ENCODE measurements at places on chromosomes 6 and 20. TPM values are rescaled to one million over a fixed set of nuclear protein-coding genes. Genes with fewer than 3 reads are reported as not detected.
A peak's percentile ranks its signal among the peaks of the same experiment; 100 is the strongest.

- no peaks in the 10 kb centered on the region for H3K36me3 ChIP-seq
- no peak overlapping the region for H3K27ac ChIP-seq
- DNase-seq = no peak
- H3K4me3 ChIP-seq = no peak overlapping the region
- H3K27me3 ChIP-seq = no peaks in the 10 kb centered on the region
- H3K4me1 ChIP-seq = no peaks in the 10 kb centered on the region
These were observed 71.7 kb downstream of the RCAN2 start for GRCh38 chr6:46419576-46420002.

The MAFB gene
- total RNA-seq = 12.4 TPM

DNA sequence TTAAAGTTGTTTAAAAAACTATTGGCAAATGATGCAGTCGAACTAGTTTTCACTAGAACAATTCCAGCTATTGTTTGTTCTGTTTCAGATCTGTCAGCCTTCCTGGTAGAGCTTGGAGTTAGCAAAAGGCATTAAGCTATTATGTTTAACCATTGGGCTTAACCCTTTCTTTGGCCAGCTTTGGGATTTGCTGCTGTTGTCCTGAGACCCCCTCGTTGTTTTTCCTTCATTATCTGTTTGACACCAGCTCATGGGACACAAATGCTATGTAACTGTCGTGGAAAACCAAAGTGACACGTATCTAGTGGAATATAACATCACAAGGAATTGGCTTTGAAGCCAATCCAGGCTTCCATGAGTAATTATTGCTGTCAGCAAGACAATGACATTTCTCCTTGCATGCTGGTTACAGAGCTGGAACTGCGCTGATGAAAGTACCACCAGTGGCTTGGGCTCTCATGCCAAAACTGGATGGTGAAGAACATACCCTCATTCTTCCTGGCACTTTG lies 96.0 kb downstream of the EYA2 start:
- H3K27ac ChIP-seq = no peak overlapping the region
- no peaks in the 10 kb centered on the region for H3K36me3 ChIP-seq
- no peaks in the 10 kb centered on the region for H3K27me3 ChIP-seq
- H3K4me1 ChIP-seq = no peaks in the 10 kb centered on the region

The CALHM5 gene
- 0.47 TPM for total RNA-seq

The UTRN gene
- 80.5 TPM for total RNA-seq

The GABRR1 gene
- total RNA-seq = not detected

- H3K36me3 ChIP-seq = no peaks in the 10 kb centered on the region
- H3K27me3 ChIP-seq = no peaks in the 10 kb centered on the region
- no peak for DNase-seq
- H3K27ac ChIP-seq = no peak overlapping the region
These were observed 160.1 kb upstream of the CITED2 start for GRCh38 chr6:139534472-139535115.

DNA sequence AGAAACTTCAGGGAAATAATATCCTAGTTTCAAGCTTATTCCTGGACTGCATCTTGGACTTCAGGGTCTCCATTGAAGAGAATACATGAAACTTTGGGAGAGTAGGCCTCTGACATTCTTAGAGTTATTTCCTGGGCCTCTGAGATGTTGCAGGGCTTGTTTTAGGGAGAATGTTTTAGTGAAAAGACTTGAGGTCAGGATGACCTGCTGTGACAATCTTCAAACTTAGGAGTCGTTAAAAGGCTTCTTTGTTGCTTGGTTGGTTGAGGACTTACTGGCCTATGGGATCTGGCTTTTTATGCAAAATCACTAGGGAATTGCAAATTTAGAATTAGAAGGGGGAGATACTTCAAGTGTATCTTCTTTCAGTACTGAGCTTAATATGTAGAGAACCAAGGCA lies 613.2 kb upstream of the FLRT3 start:
- H3K36me3 ChIP-seq = no peaks in the 10 kb centered on the region
- DNase-seq = no peak
- no peaks in the 10 kb centered on the region for H3K27me3 ChIP-seq
- no peaks in the 10 kb centered on the region for H3K4me1 ChIP-seq
- H3K4me3 ChIP-seq = no peak overlapping the region
- H3K27ac ChIP-seq = no peak overlapping the region

DNA sequence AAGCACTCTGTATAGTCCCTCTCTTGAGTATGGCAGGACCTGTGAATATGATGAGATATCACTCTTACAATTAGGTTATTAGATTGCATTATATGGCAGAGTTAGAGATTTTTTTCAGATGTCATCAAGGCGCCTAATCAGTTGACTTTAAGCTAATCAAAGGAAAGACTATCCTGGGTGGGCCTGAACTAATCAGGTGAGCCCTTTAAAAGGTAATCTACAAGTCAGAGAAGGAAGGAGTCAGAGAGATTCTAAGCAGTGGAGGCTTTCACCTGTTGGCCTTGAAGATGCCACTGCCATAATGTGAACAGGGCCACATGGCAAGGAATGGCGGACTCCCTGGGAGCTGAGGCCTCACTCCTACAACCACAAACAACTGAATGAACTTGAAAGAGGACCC lies 151.5 kb downstream of the BFSP1 start:
- no peaks in the 10 kb centered on the region for H3K36me3 ChIP-seq
- no peaks in the 10 kb centered on the region for H3K27me3 ChIP-seq

DNA sequence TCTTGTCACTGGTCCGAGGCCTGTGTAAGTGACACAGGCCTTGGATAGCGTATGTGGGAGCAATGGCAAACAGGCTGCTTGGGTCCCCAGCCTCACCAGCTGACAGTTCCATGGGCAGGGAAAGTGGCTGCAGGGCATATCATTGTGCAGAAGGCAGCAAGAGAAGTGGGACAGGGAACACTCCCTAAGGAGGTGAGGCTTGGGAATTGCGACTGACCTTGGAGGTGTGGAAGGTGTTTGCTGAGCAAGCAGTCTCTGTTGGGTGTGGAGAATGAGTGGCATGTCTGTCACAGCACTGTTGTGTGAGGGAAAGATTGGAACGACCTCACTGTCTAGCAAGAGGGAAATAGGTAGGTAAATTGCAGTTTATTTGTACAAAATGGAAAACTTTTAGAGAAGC lies 16.8 kb downstream of the POFUT1 start:
- H3K4me3 ChIP-seq = no peak overlapping the region
- H3K27me3 ChIP-seq = no peaks in the 10 kb centered on the region
- H3K36me3 ChIP-seq = peaks cover 36% of the 10 kb centered on the region
- no peak for DNase-seq
- peaks cover 23% of the 10 kb centered on the region for H3K4me1 ChIP-seq

GRCh38 chr6:35213824-35214756 lies at the start of gene SCUBE3:
TSS of gene SCUBE3 (plus strand) at chr6:35213956. CDS start at chr6:35214419, 463 bp downstream.
- no peaks in the 10 kb centered on the region for H3K36me3 ChIP-seq
- peaks cover 9% of the 10 kb centered on the region for H3K4me1 ChIP-seq
- DNase-seq = no peak

GRCh38 chr20:43825581-43825980 lies 89.1 kb upstream of the TOX2 start:
- no peak overlapping the region for H3K27ac ChIP-seq
- no peak overlapping the region for H3K4me3 ChIP-seq
- H3K27me3 ChIP-seq = no peaks in the 10 kb centered on the region
- DNase-seq = no peak
- no peaks in the 10 kb centered on the region for H3K4me1 ChIP-seq

- no peaks in the 10 kb centered on the region for H3K27me3 ChIP-seq
- no peak for DNase-seq
- no peaks in the 10 kb centered on the region for H3K36me3 ChIP-seq
- no peak overlapping the region for H3K4me3 ChIP-seq
These were observed 89.9 kb downstream of the NOL4L start for GRCh38 chr20:32495217-32495565.

DNA sequence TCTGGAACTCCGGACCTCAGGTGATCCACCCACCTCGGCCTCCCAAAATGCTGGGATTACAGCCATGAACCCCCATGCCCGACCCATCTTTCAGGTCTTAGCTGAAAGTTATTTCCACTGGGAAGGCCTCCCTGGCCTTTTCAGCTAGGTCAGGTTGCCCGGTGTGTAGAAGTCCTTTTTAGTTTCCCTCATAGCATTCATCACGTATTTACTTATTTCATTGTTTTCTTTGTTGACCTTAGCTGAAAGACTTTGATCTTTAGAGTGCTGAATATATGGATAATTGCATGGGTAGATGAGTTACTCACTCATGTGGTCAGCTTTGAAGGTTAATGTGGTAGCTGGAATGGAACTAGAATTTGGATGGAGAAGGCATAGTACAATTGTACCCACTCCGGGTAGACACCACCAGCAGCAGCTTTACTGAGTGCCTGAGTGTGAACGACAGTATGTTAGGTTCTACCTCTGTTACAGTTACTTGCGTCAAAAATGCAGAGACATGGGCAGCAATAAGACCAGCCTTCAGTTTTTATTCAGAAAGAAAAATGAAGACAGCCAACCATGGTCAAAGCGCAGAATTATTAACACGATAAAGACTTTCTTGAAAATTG lies 9.1 kb downstream of the KIZ start:
- H3K27ac ChIP-seq = no peak overlapping the region
- no peaks in the 10 kb centered on the region for H3K4me1 ChIP-seq
- DNase-seq = no peak

GRCh38 chr20:5652626-5653553 lies 97.3 kb upstream of the SHLD1 start:
- peak overlapping the region; percentile 25 for H3K27ac ChIP-seq
- H3K4me1 ChIP-seq = no peaks in the 10 kb centered on the region
- H3K27me3 ChIP-seq = no peaks in the 10 kb centered on the region
- no peak overlapping the region for H3K4me3 ChIP-seq

DNA sequence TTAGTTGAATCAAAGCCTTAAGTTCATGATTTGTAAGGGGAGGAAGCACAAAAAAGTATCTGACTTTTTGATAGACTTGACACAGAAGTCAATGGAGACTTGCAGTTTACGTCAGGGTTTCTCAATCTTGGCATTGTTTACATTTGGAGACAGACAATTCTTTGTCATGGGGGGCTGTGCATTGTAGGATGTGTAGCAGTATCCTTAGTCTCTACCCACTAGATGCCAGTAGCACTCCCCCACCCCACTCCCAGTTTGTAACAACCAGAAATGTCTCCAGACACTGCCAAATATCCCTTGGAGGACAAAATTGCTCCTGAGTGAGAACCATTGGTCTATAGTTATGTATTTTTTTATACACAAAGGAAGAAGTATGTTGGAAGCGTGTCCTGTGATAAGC lies 434.1 kb downstream of the RFPL4B start:
- no peaks in the 10 kb centered on the region for H3K27me3 ChIP-seq
- no peak overlapping the region for H3K27ac ChIP-seq
- H3K4me1 ChIP-seq = no peaks in the 10 kb centered on the region

DNA sequence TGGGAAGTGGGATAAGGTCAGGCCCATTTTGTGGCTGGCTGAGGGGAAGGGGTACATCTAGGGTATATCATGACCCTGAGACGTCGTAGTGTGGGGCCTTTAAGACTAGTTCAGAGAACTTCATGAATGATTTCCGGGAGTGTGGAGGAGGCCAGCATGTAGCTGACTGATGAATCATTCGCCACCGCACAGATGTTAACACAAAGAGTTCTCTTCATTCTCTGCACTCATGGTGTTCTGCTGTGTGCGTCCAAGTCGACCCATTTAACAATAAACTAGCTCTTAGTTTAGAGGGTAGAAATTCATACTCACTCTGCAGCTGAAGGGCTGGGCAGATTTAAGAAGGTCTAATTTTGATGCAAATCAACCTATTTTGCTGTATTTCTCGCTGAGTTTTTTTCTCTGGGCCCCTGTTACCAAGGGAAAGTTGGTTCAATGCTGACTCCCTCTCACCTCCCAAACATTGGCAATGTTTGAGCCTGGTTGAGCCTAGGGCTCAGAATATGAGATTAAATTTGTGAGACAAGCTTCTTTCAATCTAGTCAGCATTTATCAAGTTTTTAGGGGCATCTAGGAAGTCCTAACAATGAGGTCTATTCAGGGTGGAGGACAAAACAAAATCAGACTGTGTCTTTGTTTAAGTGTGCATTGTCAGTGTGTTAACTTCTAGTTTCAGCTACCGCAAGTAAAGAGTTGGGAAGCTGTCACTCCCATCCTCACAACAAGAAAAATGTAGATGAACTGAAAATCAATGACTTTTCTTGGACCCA lies 106.8 kb upstream of the CBLN4 start:
- no peaks in the 10 kb centered on the region for H3K36me3 ChIP-seq
- no peak overlapping the region for H3K4me3 ChIP-seq
- H3K4me1 ChIP-seq = no peaks in the 10 kb centered on the region
- H3K27ac ChIP-seq = no peak overlapping the region
- no peak for DNase-seq
- H3K27me3 ChIP-seq = no peaks in the 10 kb centered on the region

The C6orf58 gene
- total RNA-seq = 0.09 TPM

The GJA1 gene
- 2.3 TPM for total RNA-seq

The CFB gene
- 2,016 TPM for total RNA-seq

GRCh38 chr20:57252559-57253162 lies 13.8 kb downstream of the BMP7 start:
- no peak for DNase-seq
- H3K36me3 ChIP-seq = no peaks in the 10 kb centered on the region
- no peak overlapping the region for H3K4me3 ChIP-seq
- no peaks in the 10 kb centered on the region for H3K27me3 ChIP-seq

The NRSN1 gene
- total RNA-seq = not detected

DNA sequence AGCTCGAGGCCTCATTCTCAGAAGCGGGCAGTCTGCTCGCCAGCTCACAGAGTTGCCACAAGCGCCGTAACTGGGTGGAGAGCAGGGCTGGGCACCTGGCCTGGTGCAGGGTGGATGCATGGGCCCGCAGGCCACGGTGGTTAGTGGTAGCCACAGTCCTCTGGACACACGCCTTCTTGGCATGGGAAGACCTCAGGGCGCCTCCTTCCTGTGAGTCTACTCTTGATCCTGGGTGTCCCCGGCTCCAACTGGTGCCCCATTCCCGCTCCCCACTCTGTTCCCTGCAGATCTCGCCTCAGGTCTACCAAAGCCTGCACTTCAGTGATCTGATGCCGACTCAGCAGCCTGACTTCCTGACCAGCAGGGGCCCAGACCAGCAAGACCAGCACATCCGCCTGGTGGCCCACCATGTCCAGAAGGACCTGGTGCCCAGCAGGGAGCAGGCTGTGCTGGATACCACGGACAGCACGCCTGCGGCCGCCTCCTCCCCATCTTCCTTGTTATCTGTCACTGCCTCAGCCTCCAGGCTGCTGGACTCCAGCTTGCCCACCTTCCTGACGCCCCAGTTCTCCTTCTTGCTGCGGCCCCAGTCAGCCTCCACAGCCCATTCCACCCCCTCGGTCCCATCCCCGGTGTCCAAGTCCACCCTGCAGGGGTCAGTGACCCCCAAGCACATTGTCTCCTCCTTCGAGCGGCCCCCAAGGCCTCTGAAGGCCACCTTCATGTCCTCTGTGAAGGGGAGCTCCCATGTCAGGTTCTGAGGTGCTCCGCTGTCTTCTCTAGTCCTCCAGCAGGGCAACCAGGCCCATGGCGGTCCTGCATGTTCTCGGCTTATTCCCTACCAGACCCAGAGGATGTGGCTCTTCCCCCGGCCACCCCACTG lies 43.1 kb downstream of the SUN5 start:
- H3K27ac ChIP-seq = no peak overlapping the region
- no peaks in the 10 kb centered on the region for H3K4me1 ChIP-seq
- H3K27me3 ChIP-seq = no peaks in the 10 kb centered on the region

DNA sequence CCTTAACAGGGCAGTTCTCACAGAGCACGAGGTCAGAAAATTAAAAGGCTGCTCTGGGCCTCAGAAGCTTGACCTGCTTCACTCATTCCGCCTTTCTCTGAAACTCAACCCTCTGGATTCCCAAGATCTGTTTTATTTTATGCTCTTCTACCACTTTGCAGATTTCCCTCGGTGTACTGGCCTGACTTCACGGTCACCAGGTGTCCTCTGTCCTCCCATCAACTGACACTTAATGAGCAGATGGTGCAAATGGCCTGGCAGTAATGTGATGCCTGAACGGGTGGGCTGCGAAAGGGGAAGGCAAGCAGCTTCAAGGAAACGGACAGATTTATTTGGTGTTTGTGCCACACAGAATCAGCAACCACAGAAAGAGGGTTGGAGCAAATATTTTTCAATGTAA lies 169.7 kb upstream of the TFAP2D start:
- H3K36me3 ChIP-seq = no peaks in the 10 kb centered on the region
- no peaks in the 10 kb centered on the region for H3K4me1 ChIP-seq
- no peak overlapping the region for H3K4me3 ChIP-seq
- no peak for DNase-seq

All from liver (tissue), 10 donors.